ENCODE measurements at places on chromosomes 5 and 9.
A peak's percentile ranks its signal among the peaks of the same experiment; 100 is the strongest.

DNA sequence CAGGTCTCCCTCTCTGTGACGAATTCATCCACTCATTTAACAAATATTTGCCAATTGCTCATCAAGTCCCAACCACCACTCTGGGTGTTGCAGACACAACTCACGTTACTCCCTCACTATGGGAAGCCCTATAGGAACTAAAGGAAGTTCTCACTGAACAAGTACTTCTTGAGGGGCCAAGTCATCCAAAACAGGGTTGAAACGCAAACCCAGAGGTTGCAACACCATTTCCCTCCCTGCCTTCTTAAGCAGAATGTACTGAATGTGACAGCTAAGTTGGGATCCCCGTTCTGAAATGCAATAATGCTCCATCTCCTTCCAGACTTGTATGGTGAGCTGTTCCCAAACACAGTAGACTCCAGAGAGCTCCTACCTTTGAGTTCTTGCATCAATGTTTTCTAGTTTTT is 34.3 kb downstream of the EPB41L4B start:
- no peak for DNase-seq

DNA sequence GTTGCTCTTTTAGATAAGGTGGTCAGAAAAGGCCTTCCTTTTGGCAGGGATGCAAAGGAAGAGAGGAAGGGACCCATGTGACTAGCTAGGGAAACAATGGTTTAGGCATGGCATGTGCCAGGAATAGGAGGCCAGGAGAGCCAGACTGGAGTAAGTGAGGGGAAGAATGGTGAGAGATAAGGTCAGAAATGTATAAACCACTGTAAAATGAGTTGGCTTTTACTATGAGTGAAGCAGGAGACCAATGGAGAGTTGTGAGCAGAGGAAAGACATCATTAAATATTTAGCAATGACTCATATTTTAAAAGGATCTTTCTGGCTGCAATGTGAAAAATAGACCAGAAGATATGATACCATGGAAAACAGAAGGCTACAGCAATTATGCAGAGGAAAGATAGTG is 50.9 kb downstream of the AP3B1 start:
- DNase-seq: no peak

DNA sequence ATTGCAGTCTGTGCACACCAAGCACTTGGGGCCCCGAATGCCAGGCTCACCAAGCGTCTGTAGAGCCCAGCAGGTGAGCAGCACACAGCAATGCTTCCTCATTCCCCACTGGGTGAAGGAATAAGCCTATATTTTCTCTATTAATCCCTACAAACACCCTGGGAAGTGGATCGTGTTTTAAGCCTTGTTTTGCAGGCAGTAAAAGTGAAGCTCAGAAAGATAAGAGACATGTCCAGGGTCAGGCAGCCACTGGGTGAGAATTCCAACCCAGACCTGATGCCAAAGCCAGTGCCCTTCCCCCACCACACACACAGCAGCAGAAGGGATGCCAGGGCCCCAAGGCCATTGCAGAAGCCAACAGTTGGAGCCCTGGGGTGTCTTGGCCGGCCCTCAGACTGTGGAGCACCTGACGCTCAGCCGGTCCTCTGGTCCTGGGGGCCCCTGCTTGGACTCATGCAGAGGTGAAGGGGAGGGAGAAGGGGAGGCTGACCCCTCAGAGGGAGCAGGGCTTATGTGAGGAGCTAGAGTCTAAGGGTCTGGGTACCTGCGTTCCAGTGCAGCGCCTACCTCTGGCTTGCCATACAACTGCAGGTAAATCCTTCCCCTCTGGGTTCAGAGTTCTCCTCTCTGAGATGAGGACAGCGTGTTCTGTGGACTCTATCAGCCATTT is 26.3 kb upstream of the SYNPO start:
- DNase-seq: no peak

- no peak for DNase-seq
Observed at GRCh38 chr9:17631396-17631795, 52.5 kb downstream of the SH3GL2 start.

- DNase-seq: no peak
Observed at GRCh38 chr9:5874048-5874447, 16.6 kb upstream of the MLANA start.

- DNase-seq: no peak
Observed at GRCh38 chr5:178238711-178239592, 6.3 kb upstream of the PHYKPL start.

- DNase-seq: no peak
Observed at GRCh38 chr5:159631001-159631400, 285.3 kb upstream of the ADRA1B start.

DNA sequence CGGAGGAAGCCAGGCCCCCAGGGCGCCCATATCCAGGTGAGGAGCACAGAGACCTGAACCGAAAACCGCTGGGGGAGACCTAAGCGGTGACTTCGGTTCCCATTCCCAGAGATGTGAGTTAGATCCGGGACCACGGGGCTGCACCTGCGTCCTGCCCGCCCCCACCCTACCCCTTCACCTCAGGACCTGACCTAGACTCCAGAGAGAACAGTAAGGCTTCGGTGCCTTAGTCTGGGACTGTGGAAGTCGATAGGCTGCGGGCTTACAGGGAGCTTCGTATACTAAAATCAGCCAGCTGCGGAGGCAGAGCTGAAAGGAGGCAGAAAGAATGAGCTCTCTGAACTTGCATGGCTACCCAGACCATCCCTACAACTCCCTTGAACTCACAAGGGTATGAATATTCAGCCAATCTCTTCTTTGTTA is 518 bp upstream of the FAM13B start:
- no peak for DNase-seq

DNA sequence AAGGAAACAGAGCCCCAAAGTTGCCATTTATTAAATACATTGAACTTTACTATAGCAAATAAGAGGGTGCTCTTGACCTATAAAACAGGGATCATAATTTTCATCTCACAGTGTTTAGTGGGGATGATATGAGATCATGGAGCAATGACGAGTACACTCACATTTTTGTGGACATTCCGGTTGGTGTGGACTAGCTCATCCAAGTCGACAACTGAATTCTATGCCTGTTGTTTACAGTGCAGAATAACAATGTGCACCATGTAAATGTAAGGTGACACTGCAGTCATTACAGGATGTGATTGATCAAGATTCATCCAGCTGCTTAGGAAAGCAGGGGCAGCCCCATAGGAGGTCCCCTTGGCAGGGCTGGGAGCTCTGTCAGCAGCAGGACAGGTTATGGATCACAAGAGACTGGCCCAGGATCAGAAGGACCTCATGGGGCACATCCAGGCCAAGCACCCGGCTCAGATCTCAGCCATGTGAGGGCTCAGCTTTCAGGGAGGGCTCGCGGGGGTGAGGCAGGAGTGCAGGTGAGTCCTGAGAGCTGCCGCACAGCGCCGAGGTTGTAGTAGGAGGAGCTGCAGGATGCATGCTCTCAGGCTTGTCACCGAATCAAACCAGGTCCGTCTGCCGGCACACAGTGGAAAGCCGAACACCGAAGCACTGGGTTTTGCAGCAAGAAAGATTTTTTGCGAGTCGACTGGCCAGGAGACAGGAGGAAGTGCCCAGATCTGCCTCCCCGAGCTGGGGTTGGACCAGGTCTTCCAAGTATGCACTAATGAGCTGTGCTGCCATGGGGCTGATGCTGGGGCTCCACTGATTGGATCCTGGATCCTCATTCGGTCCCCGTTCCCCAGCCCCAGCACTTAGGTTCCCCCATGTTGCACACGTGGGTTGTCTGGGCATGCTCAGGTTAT is 28.2 kb downstream of the MRPL36 start:
- DNase-seq: no peak

GRCh38 chr9:2970864-2971263 is 127.0 kb upstream of the PUM3 start:
- DNase-seq: no peak

DNA sequence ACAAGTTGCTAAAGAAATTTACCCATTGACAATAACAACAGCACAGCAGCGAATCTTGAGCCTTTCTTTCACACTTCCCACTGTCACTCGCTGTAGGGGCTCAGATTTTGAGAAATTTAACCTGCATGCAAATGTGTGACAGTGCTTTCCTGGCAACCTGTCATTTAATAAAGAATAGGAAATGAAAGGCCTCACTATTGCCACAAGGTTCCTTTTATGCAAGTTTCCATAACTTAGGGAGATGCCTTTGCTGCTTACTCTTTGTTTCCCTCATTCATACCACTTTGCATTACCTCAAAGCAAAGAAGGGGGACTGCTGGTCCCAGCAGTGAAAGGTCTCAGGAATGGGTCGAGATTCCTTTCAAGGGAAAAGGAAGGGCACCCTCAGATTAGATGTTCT is 49.5 kb downstream of the PTCD2 start:
- no peak for DNase-seq

- peak; percentile 84 for DNase-seq
Observed at GRCh38 chr5:133825631-133826289, 142.7 kb downstream of the C5orf15 start.

DNA sequence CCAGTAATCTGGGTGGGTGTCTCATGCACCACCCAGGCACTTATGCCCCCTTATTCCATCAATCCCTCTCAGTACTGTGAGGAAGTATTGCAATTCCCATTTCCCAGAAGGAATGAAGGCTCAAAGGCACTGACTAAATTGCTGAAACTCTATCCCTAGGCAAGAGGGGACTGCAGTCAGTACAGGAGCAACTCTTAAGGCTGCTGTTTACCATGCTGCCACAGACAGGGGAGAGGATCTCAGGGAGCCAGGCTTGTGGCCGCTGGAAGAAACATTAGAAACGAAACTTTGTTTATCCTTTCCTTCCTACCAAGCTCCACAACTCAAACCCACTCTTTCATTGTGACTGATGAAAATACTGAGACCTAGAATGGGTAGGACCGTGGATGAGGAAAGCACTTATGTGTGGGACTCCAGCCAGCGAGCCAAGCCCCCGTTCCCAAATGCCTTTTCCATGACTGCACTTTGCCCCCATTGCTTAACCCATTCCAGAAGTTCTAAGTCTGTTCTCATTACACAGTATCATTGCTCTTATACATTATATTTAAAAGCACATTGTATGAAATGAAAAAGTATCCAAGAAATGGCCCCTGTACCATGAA is 54.3 kb downstream of the TLE1 start:
- no peak for DNase-seq

DNA sequence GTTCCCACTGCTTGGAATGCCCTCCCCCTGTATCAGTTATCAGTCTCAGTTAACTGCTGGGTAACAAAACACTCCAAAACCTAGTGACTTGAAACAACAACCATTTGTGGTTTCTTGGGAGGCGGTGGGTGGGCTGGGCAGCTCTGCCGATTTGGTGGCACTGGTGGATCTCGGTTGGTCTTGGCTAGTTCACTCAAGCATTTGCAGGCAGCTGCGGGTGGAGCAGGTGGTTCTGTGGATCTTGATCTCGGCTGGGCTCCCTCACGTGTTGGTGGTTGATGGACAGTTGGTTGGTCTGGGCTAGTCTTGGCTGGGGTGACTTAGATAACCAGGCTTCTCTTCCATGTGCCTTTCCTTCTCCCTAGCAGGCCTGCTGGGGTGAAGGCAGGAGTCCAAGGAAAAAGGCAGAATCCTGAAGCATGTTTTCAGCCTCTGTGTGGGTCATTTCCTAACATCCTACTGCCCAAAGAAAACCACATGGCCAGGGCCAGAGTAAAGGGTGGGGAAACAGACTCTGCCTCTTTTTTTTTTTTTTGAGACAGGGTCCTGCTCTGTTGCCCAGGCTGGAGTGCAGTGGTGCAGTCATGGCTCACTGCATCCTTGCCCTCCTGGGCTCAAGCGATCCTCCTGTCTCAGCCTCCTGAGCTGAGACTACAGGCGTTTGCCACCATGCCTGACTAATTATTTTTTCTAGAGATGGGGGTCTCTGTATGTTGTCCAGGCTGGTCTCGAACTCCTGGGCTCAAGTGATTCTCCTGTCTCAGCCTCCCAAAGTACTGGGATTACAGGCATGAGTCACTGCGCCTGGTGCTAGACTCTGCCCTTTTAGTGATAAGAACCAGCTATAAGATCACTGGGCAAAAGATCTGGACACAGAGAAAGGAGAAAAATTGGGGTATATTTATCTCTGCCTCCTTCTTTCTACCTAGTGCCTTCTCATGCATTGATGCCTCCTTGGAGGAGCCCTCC is 183.7 kb downstream of the RGS3 start:
- no peak for DNase-seq
